ENCODE measurements at places on chromosomes 1 and 21. TPM values are rescaled to one million over a fixed set of nuclear protein-coding genes. Genes with fewer than 3 reads are reported as not detected.

Gene MFAP2
- total RNA-seq, result 10.2 TPM

Gene GPATCH4
- total RNA-seq, result 34.7 TPM

Gene NFIA
- total RNA-seq, result 74.0 TPM

Gene LRRC38
- total RNA-seq, result not detected

Gene OPTC
- total RNA-seq, result not detected

All from omental fat pad (tissue), 4 donors.